ENCODE measurements at places on chromosomes 12 and 14. TPM values are rescaled to one million over a fixed set of nuclear protein-coding genes. Genes with fewer than 3 reads are reported as not detected.

The ADAMTS20 gene
- not detected for total RNA-seq

The TMEM179 gene
- total RNA-seq = not detected

GRCh38 chr14:77868552-77869285 lies 68.8 kb downstream of the ADCK1 start:
- H3K27me3 ChIP-seq = no peaks in the 10 kb centered on the region
- no peak overlapping the region for H3K27ac ChIP-seq
- no peaks in the 10 kb centered on the region for H3K36me3 ChIP-seq
- DNase-seq = no peak

GRCh38 chr14:82223276-82223675 lies 689.6 kb upstream of the SEL1L start:
- H3K4me3 ChIP-seq = no peak overlapping the region
- H3K27ac ChIP-seq = no peak overlapping the region
- H3K4me1 ChIP-seq = no peaks in the 10 kb centered on the region
- H3K36me3 ChIP-seq = no peaks in the 10 kb centered on the region
- DNase-seq = no peak
- H3K27me3 ChIP-seq = no peaks in the 10 kb centered on the region

DNA sequence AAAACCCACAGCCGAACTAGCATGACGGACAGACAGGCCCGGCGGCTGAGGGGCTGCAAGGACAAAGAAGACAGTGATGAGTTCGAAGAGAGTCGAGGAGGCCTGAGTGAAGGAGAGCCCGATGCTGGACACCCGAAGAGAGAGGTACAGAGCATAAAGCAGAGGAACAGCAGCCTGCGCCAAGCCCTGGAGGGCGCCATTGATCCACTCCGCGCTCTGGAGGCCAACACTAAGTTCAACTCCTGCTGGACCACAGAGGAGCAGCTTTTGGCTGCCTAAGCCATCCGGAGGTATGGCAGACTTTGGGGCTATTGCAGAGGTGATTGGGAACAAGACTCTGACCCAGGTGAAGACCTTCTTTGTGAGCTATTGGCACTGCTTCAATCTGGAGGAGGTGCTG lies 7.8 kb upstream of the PLXNC1 start:
- DNase-seq = no peak
- no peaks in the 10 kb centered on the region for H3K36me3 ChIP-seq
- H3K27ac ChIP-seq = no peak overlapping the region
- no peaks in the 10 kb centered on the region for H3K4me1 ChIP-seq
- H3K27me3 ChIP-seq = no peaks in the 10 kb centered on the region

- no peak for DNase-seq
- H3K27me3 ChIP-seq = no peaks in the 10 kb centered on the region
- no peaks in the 10 kb centered on the region for H3K36me3 ChIP-seq
- H3K27ac ChIP-seq = no peak overlapping the region
- no peak overlapping the region for H3K4me3 ChIP-seq
Observed at GRCh38 chr12:2647186-2647585, 147.6 kb upstream of the FKBP4 start.

DNA sequence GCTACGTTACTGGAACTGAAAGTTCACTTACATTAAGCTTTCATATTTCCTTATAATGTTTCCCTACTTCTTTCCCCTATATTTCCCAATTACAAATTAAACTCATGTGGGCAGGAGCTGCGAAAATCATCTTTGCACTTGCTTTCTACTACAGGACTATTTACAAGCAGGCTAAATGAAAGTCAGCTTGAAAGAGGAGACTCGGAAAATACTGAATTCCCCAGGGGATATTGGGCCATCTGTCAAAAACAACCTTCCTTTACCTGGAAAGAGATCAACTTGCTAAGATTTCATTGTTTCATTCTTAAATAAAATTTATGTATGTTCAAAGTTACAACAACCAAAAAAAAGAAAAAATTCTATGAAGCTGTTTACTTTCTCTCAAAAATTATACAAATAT lies 92.8 kb upstream of the BBS10 start:
- no peak overlapping the region for H3K4me3 ChIP-seq
- peaks cover 10% of the 10 kb centered on the region for H3K4me1 ChIP-seq
- no peaks in the 10 kb centered on the region for H3K36me3 ChIP-seq
